ENCODE measurements at places on chromosomes 11 and 22. TPM values are rescaled to one million over a fixed set of nuclear protein-coding genes. Genes with fewer than 3 reads are reported as not detected.

DNA sequence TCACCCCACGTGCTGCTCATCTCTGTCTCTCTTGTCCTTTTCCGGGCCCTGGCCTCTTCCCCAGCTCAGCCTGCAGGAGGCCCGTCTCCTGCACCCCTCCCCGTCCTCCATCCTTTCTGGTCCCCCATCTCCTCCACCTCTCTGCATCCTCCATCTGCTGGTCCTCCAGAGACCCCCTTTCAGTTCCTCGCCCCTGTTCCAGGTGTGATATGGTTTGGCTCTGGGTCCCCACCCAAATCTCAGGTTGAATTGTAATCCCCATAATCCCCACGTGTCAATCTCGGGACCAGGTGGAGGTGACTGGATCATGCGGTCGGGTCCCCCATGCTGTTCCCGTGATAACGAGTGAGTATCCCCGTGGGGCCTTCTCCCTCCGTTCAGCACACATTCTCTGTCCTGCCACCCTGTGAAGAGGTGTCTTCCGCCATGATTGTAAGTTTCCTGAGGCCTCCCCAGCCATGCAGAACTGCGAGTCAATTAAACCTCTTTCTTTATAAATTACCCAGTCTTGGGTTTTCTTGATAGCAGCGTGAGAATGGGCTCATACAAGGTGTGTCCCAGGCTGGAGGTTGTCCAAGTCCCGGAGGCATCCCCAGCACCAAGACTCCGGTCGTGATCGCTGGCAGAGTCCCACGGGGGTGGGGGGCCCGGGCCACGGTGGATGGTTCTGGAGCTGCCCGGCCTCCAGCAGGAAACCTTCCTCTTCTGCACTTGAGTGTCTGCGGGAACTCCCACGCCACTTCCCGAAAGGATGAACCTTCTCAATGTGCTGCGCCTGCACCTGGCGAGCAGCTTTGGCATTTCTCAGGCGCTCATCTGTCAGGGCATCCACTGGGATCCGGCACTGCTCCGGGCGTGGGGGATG is 29.0 kb upstream of the TOLLIP start:
- no peak for DNase-seq
- peaks cover 2% of the 10 kb centered on the region for H3K36me3 ChIP-seq
- peaks cover 15% of the 10 kb centered on the region for H3K4me1 ChIP-seq
- no peak overlapping the region for H3K4me3 ChIP-seq

DNA sequence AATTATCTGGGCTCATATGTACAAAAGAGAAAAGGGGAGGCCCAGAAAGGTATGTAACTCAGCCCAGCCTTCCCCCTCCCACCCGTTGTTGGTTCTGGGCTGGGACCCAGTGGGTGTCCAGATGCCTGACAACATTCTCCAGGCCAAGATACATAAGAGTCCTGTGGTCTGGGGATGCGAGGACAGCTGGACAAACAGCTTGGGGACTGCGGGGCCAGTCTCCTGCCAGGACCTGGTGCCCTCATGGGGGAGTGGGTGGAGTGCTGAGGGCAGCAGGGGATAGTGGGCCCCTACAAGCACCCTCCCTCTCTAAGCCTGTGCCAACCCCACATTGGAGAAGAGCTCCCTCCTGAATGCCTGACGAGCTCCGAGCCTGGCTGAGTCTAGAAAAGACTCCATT is 3.5 kb upstream of the SLC22A6 start:
- no peaks in the 10 kb centered on the region for H3K36me3 ChIP-seq
- no peak for DNase-seq
- no peak overlapping the region for H3K4me3 ChIP-seq

DNA sequence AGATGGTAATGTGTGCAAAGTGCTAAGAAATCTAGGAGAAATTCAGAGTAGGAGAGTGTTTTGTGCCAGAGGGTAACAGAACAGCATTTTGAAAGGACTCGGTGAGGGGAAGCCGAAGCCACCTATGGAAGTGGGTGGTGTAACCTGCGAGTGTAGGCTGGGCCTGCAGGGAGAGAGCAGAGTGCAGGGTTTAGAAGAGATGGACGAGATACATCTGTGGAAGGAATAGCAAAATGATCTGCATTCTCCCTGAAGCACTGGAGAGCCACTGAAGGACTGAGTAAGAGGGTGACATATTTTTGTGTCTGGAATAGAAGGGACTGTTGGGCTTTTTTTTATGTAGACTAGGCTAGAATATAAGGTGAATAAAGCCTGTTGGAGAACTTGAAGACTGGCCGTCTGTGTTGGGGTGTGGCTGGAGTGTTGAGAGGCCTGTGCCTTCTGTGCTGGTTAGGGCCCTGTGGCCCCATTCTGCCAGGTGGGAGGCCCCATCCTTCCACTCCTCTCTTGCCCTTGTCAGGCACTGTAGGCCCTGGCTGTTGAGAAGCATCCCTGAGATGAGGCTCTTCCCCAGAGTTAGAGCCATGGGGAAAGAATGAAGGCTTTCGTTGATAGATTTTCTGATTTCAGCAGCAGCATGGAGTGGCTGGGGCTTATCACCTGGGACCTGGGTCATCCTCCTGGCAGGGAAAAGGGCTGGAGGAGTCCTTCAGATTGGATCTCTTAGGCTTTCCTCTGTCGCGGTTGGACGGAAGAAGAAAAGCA is 102.2 kb downstream of the ZBTB16 start:
- no peaks in the 10 kb centered on the region for H3K27me3 ChIP-seq
- H3K4me3 ChIP-seq: no peak overlapping the region
- H3K4me1 ChIP-seq: peaks cover 84% of the 10 kb centered on the region
- H3K27ac ChIP-seq: no peak overlapping the region
- H3K36me3 ChIP-seq: no peaks in the 10 kb centered on the region
- DNase-seq: no peak

- no peaks in the 10 kb centered on the region for H3K27me3 ChIP-seq
- H3K27ac ChIP-seq: no peak overlapping the region
- no peaks in the 10 kb centered on the region for H3K36me3 ChIP-seq
- no peak for DNase-seq
Observed at GRCh38 chr11:90512846-90513245, 290.0 kb upstream of the CHORDC1 start.

- H3K4me3 ChIP-seq: no peak overlapping the region
- DNase-seq: no peak
- H3K27ac ChIP-seq: peak overlapping the region; percentile 37
Observed at GRCh38 chr22:46067159-46068111, 82.9 kb upstream of the PPARA start.

- no peaks in the 10 kb centered on the region for H3K36me3 ChIP-seq
- no peak for DNase-seq
- no peak overlapping the region for H3K4me3 ChIP-seq
Observed at GRCh38 chr11:57353852-57354251, 15.7 kb downstream of the P2RX3 start.

DNA sequence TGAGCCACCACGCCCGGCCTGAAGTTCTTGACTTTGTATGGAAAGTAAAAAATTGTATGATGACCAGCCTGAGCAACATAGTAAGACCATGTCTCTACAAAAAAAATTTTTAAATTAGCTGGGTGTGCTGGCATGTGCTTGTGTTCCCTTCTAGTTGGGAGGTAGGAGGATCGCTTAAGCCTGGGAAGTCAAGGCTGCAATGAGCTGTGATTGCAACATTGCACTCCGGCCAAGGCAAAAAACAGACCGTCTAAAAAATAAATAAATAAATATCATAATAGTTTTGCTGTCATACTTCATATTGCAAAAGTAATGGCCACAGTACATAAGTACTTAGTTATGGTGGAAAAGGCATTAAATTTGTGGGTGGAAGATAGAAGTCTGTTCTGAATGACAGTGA is 3.4 kb downstream of the AGBL2 start:
- peaks cover 19% of the 10 kb centered on the region for H3K36me3 ChIP-seq
- no peak overlapping the region for H3K27ac ChIP-seq
- H3K27me3 ChIP-seq: no peaks in the 10 kb centered on the region
- H3K4me1 ChIP-seq: peaks cover 22% of the 10 kb centered on the region
- no peak for DNase-seq
- H3K4me3 ChIP-seq: no peak overlapping the region

- no peaks in the 10 kb centered on the region for H3K36me3 ChIP-seq
- H3K27me3 ChIP-seq: no peaks in the 10 kb centered on the region
- H3K4me1 ChIP-seq: peaks cover 10% of the 10 kb centered on the region
- DNase-seq: no peak
Observed at GRCh38 chr11:73662445-73663157, 16.2 kb downstream of the PLEKHB1 start.

GRCh38 chr22:25514436-25515180 is 49.9 kb upstream of the GRK3 start:
- no peaks in the 10 kb centered on the region for H3K4me1 ChIP-seq
- H3K27ac ChIP-seq: no peak overlapping the region
- DNase-seq: no peak
- H3K36me3 ChIP-seq: peaks cover 5% of the 10 kb centered on the region
- no peaks in the 10 kb centered on the region for H3K27me3 ChIP-seq

DNA sequence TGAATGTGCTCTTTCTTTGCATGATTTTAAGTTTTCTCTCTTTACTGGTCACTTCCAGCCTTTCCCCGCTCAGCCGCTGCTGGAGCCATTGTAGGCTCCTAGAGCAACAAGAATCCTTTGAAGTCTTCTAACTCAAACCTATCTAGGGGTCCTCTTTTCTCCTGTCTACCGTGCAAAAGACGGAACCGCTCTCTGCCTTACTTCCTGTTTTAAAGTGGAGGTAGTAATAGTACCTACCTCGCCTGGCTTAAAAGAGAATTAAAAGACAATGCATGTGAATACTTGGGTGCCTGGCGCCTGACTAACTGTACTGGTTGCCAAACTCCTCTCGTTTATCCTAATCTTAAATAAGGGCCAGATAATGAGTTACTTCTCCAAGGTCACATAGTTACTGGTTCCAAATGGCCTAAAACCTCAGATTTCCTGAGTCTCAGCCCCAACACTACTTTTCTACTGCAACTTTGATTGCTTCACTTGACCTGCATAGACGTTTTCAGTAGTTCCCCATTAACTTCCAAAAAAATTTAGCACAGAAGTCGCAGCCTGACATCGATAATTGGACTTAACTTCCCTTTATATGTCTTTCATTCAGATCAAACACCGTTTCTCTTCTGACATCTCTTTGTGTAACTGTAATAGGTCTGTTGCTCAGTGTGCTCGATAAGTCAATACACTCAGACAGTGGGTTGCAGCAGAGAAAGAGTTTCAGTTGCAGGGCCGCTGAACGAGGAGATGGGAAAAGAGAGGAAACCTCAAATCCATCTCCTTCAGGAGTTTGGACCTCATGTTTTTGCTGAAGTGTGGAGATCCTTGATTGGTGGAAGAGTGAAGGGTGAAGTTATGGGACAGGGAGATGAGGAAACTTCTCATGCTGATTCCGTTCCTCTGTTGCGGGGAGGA is 891 bp downstream of the SAMM50 start:
- peaks cover 25% of the 10 kb centered on the region for H3K4me1 ChIP-seq
- peak overlapping the region; percentile 99 for H3K4me3 ChIP-seq
- DNase-seq: peak; percentile 18

DNA sequence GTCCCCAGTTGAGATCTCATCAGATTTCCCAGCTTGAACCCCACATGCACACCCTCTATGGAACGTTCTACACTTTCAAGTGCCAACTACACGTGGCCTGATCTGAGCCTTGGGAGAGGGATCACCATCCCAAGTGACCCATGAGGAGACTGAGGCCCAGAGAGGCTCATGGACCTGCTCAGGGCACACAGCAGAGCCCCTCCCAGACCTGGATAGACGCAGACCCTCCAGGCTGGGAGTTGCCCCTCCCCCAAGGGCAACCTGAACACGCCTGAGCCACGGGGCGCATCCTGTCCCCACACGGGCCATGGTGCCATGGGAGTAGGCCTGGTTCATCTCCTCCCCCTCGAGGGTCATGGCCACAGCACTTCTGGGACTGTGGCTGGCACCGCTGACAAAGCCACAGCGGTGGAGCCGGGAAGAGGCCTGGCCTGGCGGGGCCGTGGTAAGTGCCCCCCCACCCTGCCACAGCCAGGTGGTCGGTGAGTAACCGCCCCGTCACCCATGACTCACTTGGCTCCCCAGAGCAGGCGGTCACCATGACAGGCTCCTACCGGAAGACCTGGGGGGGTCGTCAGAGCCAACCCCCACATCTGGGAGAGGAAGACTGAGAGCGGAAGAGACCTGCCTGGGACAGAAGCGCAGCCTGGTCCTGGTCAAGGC is 8.1 kb downstream of the WNT7B start:
- no peak overlapping the region for H3K27ac ChIP-seq
- no peak overlapping the region for H3K4me3 ChIP-seq
- H3K4me1 ChIP-seq: no peaks in the 10 kb centered on the region
- peaks cover 31% of the 10 kb centered on the region for H3K27me3 ChIP-seq

DNA sequence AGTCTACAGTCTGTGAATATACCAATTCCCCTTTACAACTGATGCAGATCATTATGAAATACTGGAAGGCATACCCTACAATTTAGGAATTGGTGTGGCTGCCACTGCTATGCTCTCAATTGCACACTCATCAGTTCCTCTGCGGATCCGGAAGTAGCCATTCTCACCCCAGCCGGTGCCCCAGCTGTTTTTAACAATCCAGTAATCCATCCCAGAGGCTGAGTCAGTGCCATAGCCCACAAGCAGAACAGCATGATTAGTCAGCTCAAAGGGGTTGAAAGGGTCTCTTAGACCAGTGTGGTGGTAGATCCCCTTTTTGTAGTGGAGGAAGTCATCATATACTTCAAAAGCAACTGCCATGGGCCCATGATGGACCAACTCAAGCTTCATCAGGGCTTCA is 43.6 kb downstream of the CTSC start:
- peaks cover 38% of the 10 kb centered on the region for H3K36me3 ChIP-seq
- DNase-seq: no peak
- peaks cover 6% of the 10 kb centered on the region for H3K4me1 ChIP-seq
- H3K27ac ChIP-seq: no peak overlapping the region
- no peaks in the 10 kb centered on the region for H3K27me3 ChIP-seq

GRCh38 chr22:19331474-19331873 is 40.0 kb upstream of the CLTCL1 start:
- peaks cover 74% of the 10 kb centered on the region for H3K36me3 ChIP-seq
- no peaks in the 10 kb centered on the region for H3K4me1 ChIP-seq
- H3K27ac ChIP-seq: no peak overlapping the region
- H3K27me3 ChIP-seq: no peaks in the 10 kb centered on the region

- H3K27ac ChIP-seq: no peak overlapping the region
- no peaks in the 10 kb centered on the region for H3K36me3 ChIP-seq
- peaks cover 13% of the 10 kb centered on the region for H3K4me1 ChIP-seq
Observed at GRCh38 chr11:59222464-59223060, 9.8 kb upstream of the MPEG1 start.

ACCSL gene
- total RNA-seq: not detected

OR8D2 gene
- total RNA-seq: not detected

PPP6R3 gene
- total RNA-seq: 126 TPM

MPZL2 gene
- 26.7 TPM for total RNA-seq

DCHS1 gene
- 0.78 TPM for total RNA-seq

SEPTIN3 gene
- total RNA-seq: 2.2 TPM

C11orf87 gene
- total RNA-seq: not detected

GAL3ST3 gene
- total RNA-seq: 0.51 TPM

GRIK4 gene
- not detected for total RNA-seq

Data from activated CD4-positive, alpha-beta T cell treated with anti-CD3 and anti-CD28 coated beads for 36 hours (primary cell).